Cerebellar nuclear complex (tissue), 1 donor: ENCODE measurements at places on chromosomes 2 and 18.

DNA sequence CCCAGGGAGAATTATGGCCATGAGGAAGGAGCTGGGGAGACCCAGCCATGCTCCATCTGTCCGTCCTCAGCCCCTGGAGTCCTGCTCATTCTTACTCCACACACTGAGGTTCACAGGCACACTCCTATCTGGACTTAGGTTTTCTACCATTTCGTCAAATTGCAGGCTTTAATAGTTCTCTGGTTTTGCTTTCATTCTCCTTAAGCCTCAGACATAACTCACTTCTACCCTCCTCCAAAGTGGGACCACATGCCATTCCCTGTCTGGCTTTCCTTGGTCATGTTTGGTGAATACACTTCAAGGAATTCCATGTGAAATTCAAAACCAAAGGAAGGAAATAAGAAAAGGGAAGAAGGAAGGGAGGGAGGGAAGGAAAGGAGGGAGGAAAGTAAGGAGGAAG is 115.7 kb downstream of the CMPK2 start:
- no peak for DNase-seq

DNA sequence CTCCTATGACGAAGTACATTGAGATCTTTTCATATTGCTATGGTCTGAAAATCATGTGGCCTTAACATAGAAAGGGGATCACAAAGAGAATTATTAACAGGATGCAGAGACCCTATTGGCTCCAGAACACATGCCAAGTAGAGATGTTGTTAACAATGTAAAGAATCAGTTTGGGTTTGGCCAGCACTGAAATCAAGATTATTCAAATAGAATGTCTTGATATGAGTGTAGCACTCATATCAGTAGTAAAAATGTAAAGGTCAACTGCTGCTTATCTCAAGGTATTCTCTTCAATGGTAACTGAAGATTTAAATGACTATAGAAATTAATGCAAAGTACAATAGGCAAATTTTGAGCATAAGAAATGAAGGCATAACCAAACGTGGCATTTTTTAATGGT is 262.8 kb downstream of the PTH2R start:
- no peak for DNase-seq

GRCh38 chr2:181742922-181743722 is 62.8 kb upstream of the NEUROD1 start:
- no peak for DNase-seq

- no peak for DNase-seq
Measured at GRCh38 chr2:194363295-194363694, 1293.7 kb upstream of the SLC39A10 start.

DNA sequence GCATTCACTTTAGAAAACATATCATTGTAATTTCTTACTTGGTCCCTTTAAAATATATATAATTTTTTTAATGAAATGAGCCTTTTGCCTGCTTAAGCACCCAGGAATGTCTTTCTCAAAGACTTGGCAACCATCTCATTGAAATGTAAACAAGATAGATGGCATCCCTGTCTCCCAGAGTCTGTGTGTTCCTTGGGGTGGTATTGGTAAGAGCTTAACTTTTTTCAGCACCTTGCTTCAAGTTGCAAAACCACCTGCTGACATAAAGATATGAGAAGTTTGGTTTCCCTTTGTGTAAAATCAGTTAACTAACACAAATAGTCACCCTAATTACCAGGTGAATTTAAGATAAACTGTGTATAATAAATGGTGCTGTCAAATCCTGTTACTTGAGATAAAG is 266.9 kb downstream of the DSC3 start:
- DNase-seq, result no peak
